ENCODE measurements at places on chromosomes 3 and 15.

DNA sequence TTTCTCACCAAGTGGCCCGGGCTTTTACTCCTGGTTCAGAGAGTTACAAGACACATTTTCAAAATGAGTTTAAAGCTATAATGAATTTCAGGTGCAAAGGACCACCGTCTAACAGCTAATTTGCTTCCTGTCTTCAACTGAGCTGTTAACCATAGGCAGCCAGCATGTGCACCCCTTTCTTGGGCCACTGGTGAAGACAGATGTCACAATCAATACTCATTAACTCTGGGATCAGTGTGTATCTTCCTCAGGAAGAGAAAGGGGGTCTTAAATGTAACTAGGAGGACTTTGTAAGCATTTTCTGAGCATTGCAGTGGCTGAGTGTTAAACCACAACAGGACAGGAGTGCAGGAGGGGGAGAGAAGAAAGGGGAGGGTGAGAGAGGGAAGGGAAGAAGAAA lies 750.7 kb upstream of the CFAP20DC start:
- DNase-seq, result no peak

DNA sequence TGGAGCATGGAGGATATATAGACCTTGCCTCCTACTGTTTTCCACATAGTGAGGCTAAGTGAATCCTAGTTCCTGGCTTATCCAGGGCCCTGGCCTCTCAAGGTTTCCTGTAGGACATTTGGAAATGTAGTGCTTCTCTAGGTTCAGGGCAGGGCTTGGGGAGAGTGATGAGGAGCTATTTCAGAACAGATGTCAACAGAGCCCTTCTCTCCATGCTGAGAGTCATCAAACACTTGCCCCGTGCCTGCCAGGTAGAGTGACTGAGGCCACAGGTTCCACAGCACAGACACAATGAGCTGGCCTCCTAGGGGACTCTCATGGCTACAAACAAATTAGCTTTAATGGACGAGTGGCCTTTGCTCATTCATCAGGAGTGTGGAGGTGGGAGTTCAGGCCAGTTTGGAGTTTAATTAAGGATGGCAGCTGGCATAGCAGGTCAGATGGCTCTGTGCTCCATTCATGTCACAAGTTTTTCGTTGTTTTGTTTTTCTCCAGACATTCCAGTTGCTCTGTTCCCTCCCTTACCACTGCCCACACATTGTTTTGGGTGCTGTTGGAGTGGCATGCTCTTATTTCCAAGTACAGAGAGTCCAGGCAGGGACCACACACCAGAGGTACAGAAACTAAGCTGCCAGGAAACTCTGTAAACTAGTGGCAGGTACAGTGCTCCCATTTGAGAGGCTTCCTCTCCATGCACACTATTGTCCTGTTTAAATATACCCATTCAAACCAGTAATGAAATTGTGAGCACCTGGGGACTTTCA lies 189.8 kb downstream of the RYR3 start:
- DNase-seq, result no peak

DNA sequence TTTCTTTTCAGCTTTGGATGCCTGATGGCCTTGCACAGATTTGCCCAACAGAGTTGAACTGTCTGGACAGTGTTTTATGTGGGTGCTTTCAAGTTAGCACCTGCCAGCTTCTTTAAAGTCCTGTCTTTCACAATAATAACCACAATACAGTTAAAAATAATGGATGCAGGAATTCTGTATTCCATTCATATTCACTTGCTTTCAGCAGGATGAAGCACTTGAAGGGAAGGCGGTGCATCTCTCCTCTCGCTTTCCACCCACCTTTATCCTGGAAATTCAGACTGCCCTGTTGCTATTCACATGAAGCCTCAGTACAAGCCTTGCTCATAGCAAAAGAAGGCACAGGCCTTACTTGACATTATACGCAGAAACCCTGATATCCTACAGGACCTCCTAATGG lies 26.5 kb upstream of the GYG1 start:
- no peak for DNase-seq

- DNase-seq, result no peak
Measured at GRCh38 chr15:67724691-67725375, 100.5 kb upstream of the SKOR1 start.

DNA sequence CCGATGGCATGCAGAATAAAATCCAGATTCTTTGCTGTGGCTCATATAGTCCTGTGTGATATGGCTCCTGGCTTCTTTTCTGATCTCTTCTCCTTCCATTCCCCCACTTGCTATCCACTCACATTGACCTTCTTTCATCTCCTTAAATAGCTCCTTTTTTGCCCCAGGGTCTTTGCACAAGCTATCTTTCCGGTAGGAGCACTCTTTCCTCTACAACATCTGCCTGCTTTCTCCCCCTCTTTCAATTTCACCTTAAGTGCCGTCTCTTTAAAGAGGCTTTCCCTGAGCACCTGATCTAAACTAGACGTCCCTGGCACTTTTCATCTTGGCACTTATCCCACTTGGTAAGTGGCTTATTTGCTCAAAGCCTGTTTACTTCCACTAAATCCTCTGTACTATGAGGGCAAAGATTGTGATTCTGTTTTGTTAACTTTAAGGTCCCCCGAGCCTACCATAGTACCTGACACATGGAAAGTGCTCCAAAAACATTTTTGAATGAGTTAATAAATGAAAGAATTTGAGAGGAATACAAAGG lies 323.3 kb upstream of the TLE3 start:
- DNase-seq, result no peak

DNA sequence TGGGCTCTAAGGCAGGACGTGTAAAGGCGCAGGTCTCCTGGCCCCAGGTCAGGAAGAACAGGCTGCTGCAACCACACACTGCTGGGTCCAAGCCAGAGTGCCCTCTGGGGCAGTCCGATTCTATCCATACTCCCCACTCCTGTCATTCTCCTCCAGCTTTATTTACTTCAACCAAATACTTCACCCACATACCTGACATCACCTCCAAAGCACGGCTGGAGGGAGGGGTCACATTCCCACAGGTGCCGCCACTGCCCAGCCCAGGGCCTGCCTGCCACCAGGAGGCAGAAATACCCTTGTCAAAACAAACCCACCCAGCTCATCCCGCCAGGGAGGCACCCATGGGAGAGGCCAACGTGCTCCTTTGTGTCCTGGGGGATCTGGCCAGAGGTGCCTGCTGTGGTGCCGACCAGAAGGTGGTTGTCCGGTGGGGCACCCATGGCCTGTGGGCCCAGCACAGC lies 100.4 kb downstream of the DAPK2 start:
- DNase-seq, result no peak

DNA sequence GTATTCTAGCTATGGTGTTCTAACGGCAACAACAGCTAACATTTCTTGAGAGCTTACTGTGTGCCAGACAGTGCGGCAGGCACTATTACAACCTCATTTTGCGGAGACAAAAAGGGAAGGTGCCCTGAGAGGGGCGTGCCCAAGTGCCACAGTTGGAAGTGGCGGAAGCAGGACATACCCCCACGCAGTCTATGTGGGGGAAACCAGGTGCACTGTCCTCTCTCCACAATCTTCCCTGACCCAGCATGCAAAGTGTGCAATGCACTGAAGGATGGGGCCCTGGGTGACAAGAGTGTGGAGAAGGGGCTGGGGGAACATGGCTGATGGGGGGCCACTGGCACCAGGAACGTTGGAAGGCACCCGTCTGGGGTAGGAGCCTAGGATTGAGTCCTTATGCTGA lies 8.6 kb downstream of the ANP32A start:
- DNase-seq, result no peak

DNA sequence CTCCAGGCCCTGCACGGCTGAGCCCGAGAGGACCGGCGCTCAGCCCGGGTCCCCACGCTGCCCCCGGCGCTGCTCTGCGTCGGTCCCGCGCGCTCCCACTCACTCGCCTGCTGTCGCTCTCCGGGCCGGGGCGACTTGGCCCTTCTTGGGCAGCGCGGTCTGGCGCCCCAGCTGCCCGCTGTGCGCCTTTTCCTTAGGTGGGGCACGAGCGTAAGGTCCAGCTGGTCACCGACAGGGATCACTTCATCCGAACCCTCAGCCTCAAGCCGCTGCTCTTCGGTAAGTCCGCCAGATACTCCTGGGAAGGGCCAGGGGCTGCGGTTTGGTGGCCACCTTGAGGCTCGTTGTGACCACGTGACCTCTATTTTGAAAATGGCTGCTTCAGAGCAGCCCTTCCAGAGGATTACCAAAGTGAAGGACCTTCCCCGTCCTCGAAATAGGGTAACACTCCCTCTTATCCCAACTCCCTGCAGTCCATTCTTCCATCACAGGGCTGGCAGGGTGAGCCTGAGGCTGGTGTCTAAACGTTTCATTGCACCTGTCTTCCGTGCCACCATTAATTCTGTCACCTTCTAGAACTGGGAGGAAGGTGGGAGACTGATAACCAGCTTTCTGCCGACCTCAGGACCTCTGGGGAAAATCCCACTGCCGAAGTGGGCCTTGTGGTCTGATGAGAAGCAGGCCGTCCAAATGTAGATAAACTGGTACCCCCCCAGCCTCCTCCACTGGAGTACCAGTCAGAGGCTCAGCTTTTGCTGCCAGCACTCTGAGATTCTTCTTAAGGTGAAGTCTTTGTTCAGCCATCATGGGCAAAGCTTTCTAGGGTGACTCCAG lies 812 bp downstream of the P4HTM start:
- no peak for DNase-seq

DNA sequence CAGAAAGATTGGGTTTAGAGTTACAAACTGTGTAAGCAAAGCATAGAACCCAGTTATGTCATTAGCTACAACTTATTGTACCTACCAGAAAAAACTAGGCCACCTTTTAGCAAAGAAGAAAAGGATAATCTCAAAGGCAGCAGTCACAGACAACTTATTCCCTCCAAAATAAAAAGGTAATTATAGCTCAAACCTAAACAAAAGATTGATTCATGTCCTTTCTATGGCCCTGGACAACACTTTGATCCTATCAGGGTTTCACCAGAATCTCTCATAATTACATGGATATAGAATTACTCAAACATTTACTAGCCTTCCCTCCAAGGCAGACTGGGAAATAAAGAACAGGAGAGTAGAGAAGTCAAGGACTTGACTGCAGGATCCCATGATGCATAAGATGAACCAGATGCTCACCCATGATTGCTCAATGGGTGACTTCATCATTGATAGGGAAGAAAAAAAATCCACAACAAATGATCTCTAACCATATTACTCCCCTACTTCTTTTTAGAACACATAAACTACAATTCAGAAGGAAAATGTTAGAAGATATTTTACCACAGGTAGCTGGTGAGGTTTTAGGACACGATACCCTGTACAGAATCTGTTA lies 17.4 kb downstream of the DET1 start:
- no peak for DNase-seq

Data from GM18507 (cell line).